Mesothelial cell of epicardium (in vitro differentiated cells): ENCODE measurements at places on chromosomes 7 and 10.

DNA sequence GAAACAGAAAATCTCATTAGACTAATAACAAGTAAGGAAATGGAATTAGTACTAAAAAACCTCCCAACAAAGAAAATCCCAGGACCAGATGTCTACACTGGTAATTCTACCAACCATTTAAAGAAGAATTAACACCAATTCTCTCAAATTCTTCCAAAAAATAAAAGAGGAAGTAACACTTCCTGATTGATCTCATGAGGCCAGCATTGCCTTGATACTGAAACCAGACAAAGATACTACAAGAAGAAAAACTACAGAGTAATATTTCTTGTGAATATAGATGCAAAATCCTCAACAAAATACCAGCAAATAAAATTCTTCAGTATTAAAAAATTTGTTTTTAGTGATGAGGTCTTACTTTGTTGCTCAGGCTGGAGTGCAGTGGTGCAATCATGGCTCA lies 21.3 kb downstream of the GCK start:
- H3K27ac ChIP-seq: no peak overlapping the region
- no peak overlapping the region for H3K4me3 ChIP-seq
- H3K27me3 ChIP-seq: peaks cover 14% of the 10 kb centered on the region
- H3K36me3 ChIP-seq: no peaks in the 10 kb centered on the region

DNA sequence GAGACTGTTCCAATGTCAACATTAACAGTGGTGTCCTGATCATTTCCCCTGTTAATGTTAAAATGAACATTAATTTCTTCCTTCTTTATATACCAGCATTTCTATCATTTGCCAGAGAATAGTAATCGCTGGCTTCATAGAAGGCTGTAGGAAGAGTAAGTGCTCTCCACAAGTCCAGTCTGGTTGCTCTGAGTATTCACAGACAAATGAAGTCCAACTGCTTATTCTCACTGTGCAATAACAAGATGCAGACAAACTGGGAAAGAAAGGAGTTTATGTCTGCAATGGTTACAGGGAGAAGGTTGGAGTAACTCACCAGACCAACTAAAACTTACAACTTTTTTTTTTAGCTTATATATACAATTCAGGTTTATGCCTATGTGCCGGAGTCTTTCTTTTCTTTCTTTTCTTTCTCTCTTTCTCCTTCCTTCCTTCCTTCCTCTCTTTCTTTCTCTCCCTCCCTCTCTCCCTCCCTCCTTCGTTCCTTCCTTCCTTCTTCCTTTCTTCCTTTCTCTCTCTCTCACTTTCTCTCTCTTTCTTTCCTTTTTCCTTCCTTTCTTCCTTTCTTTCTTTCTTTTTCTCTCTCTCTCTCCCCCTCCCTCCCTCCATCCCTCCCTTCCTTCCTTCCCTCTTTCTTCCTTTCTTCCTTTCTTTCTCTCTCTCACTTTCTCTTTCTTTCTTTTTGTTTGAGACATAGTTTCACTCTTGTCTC lies 19.1 kb downstream of the CDC14C start:
- no peaks in the 10 kb centered on the region for H3K4me1 ChIP-seq
- H3K4me3 ChIP-seq: no peak overlapping the region
- no peak for DNase-seq
- no peaks in the 10 kb centered on the region for H3K36me3 ChIP-seq

DNA sequence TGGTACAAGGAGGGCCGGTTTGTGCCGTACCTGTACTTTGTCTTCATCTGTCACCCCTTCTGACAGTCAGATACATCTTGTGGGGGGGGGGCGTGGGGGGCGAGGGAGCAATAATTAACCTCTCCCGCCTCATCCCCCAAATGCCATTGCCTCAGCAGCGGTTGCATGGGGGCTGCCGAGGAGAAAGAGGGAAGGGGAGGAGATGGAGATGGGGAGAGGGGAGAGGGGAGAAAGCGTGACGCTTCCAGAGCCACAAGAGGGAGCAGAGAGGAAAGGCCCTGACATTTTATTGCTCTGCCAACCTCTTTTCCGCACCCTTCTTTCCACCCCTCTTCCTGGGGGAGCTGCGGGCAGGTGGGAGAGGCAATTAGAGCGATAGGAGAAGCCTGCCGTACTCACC lies 11.8 kb downstream of the KAZALD1 start:
- H3K27me3 ChIP-seq: peaks cover 61% of the 10 kb centered on the region
- no peak overlapping the region for H3K4me3 ChIP-seq
- peaks cover 23% of the 10 kb centered on the region for H3K4me1 ChIP-seq
- no peak overlapping the region for H3K27ac ChIP-seq

GRCh38 chr10:89646889-89647657 lies 2.0 kb upstream of the PANK1 start:
- H3K36me3 ChIP-seq: no peaks in the 10 kb centered on the region
- no peaks in the 10 kb centered on the region for H3K27me3 ChIP-seq
- peak overlapping the region; percentile 24 for H3K4me3 ChIP-seq
- H3K27ac ChIP-seq: peak overlapping the region; percentile 93
- peaks cover 27% of the 10 kb centered on the region for H3K4me1 ChIP-seq
- no peak for DNase-seq
